ENCODE measurements at places on chromosomes 4 and X. TPM values are rescaled to one million over a fixed set of nuclear protein-coding genes. Genes with fewer than 3 reads are reported as not detected.
A peak's percentile ranks its signal among the peaks of the same experiment; 100 is the strongest.

DNA sequence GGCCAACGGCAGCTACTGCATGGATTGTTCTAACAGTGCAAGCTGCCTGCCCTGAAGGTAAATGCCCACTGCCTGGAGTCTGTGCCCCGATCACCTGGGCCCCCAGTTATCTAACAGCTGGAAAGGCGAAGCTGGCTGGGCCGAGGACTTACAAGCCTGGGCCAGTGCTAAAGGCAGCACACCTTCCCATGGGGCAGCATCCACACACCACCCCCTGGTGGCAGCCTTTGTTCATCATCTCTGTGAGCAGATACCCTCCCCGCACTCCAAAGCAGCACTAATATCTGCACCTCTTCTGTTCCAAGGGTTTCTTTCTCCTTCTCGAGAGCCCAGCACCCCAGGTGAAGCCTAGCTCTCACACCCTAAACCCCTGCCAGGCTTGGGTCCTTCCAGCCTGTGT lies 7.6 kb downstream of the SLC2A9 start:
- DNase-seq = no peak
- no peak overlapping the region for H3K4me3 ChIP-seq
- H3K27me3 ChIP-seq = no peaks in the 10 kb centered on the region
- no peaks in the 10 kb centered on the region for H3K4me1 ChIP-seq

Gene RASGEF1B
- 62.0 TPM for total RNA-seq

Gene VEGFC
- total RNA-seq = 11.2 TPM

Gene CSN1S1
- not detected for total RNA-seq

DNA sequence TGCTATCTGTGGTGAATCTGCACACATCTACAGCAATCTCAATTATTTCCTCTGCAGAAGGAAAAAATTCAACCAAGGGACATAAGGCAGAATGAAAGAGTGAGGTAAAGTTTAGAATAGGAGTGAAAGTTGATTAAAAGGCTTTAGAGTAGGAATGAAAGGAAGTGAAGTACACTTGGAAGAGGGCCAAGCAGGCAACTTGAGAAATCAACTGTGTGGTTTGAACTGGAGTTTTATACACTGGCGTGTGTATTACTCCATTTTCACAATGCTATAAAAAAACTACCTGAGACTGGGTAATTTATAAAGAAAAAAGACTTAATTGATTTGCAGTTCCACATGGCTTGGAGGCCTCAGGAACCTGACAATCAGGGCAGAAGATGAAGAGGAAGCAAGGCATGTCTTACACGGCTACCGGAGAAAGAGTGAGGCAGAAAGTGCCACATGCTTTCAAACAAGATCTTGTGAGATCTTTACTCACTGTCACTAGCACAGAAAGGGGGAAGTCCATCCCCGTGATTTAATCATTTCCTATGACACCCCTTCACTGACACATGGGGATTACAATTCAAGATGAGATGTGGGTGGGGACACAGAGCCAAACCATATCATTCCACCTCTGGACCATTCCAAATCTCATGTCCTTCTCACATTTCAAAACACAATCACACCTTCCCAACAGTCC lies 234.8 kb downstream of the IL15 start:
- H3K4me1 ChIP-seq = no peaks in the 10 kb centered on the region
- no peak for DNase-seq

- H3K4me3 ChIP-seq = no peak overlapping the region
- no peak overlapping the region for H3K27ac ChIP-seq
- H3K36me3 ChIP-seq = no peaks in the 10 kb centered on the region
- DNase-seq = peak; percentile 89
- H3K4me1 ChIP-seq = peaks cover 3% of the 10 kb centered on the region
Observed at GRCh38 chr4:126023896-126024295, 709.1 kb downstream of the FAT4 start.

GRCh38 chr4:42600578-42600977 lies 56.3 kb downstream of the ATP8A1 start:
- H3K36me3 ChIP-seq = peaks cover 2% of the 10 kb centered on the region
- DNase-seq = no peak
- H3K4me3 ChIP-seq = no peak overlapping the region
- H3K27me3 ChIP-seq = no peaks in the 10 kb centered on the region
- no peaks in the 10 kb centered on the region for H3K4me1 ChIP-seq
- no peak overlapping the region for H3K27ac ChIP-seq

Gene LAS1L
- 15.5 TPM for total RNA-seq

- peaks cover 3% of the 10 kb centered on the region for H3K27me3 ChIP-seq
- H3K36me3 ChIP-seq = no peaks in the 10 kb centered on the region
- no peak overlapping the region for H3K27ac ChIP-seq
- H3K4me1 ChIP-seq = no peaks in the 10 kb centered on the region
- H3K4me3 ChIP-seq = no peak overlapping the region
- no peak for DNase-seq
Observed at GRCh38 chrX:31546126-31546525, 474.3 kb upstream of the FTHL17 start.

Gene MFAP3L
- 5.3 TPM for total RNA-seq

- no peak for DNase-seq
- H3K4me3 ChIP-seq = no peak overlapping the region
- no peaks in the 10 kb centered on the region for H3K4me1 ChIP-seq
Observed at GRCh38 chrX:39595977-39596376, 501.8 kb downstream of the BCOR start.

Gene TMEM271
- not detected for total RNA-seq

Gene ARHGAP6
- total RNA-seq = 18.2 TPM

Gene CXCL1
- 49.4 TPM for total RNA-seq

Gene OSTC
- 87.5 TPM for total RNA-seq

DNA sequence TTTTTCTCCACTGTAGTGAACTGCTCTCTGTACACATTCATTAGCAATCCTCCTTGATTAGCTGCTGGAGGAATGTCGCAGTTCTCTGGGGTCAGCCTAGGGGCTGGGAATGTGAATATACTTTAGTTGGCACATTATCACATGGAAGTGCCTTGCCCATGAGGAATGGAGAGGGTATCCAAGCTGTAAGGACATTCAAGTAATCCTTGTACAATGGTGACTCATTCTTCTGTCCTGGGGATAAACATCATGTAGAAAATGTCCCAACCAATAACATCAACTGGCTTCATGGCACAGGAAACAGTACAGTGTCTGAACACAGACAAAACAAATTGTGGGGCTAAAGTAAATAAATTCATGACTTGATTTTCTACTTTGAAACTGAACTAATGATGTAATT lies 147.1 kb downstream of the GLRA2 start:
- no peak overlapping the region for H3K4me3 ChIP-seq
- H3K27ac ChIP-seq = no peak overlapping the region
- H3K4me1 ChIP-seq = no peaks in the 10 kb centered on the region

Gene KIF4A
- 2.4 TPM for total RNA-seq

- peaks cover 2% of the 10 kb centered on the region for H3K27me3 ChIP-seq
- H3K27ac ChIP-seq = no peak overlapping the region
- H3K4me3 ChIP-seq = no peak overlapping the region
- H3K36me3 ChIP-seq = no peaks in the 10 kb centered on the region
- peak; percentile 18 for DNase-seq
- H3K4me1 ChIP-seq = no peaks in the 10 kb centered on the region
Observed at GRCh38 chrX:29662101-29662500, 553.3 kb upstream of the MAGEB2 start.

DNA sequence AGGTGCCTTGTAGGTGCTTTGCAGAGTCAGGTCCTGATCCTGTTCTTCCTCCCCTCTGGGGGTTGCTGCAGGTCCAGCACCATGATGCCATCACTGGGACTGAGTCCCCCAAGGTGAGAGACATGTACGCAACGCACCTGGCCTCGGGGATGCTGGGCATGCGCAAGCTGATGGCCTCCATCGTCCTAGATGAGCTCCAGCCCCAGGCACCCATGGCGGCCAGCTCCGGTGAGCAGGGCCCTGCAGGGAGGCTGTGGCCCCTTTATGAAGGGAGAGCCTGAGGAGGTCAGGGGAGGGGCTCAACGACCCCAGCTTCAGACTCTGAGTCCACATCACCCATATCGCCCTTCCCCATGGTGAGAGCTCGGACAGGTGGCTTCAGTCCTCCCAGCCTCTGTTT lies 23.1 kb downstream of the MAN2B2 start:
- no peak for DNase-seq
- no peak overlapping the region for H3K4me3 ChIP-seq
- no peak overlapping the region for H3K27ac ChIP-seq
- peaks cover 14% of the 10 kb centered on the region for H3K36me3 ChIP-seq
- H3K4me1 ChIP-seq = no peaks in the 10 kb centered on the region

GRCh38 chr4:100738196-100739165 lies 220.7 kb upstream of the EMCN start:
- H3K4me1 ChIP-seq = no peaks in the 10 kb centered on the region
- no peak overlapping the region for H3K4me3 ChIP-seq
- no peaks in the 10 kb centered on the region for H3K27me3 ChIP-seq
- H3K27ac ChIP-seq = no peak overlapping the region
- no peak for DNase-seq
- H3K36me3 ChIP-seq = no peaks in the 10 kb centered on the region

Gene RAB41
- total RNA-seq = not detected

GRCh38 chr4:64781737-64782326 lies 372.6 kb upstream of the TECRL start:
- H3K4me3 ChIP-seq = no peak overlapping the region
- H3K36me3 ChIP-seq = no peaks in the 10 kb centered on the region
- no peaks in the 10 kb centered on the region for H3K27me3 ChIP-seq

DNA sequence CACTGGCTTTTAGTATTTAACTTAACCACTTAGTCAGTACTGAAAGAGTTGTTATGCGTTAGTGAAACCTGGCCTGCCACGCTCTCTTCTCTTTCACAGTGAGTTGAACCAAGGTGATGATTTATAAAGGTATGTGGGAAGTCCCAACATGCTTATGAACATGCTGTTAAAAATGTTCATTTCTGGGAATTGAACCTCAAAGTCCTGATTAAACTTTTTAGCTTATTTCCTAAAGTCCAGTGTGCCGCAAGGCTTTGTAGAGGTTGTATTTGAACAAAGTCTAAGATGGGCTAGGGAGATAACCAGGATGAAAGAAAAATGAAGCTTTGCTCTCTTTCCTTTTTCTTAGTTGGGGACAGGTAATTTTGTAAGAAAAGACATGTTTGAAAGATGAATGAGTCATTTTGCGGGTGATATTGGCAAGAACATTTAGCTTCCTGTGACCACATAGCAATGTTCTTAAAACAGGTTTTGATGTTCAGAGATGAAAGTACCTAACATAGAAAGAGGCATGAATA lies 270.3 kb downstream of the DTHD1 start:
- no peak overlapping the region for H3K27ac ChIP-seq
- H3K4me3 ChIP-seq = no peak overlapping the region
- DNase-seq = no peak
- H3K27me3 ChIP-seq = no peaks in the 10 kb centered on the region

DNA sequence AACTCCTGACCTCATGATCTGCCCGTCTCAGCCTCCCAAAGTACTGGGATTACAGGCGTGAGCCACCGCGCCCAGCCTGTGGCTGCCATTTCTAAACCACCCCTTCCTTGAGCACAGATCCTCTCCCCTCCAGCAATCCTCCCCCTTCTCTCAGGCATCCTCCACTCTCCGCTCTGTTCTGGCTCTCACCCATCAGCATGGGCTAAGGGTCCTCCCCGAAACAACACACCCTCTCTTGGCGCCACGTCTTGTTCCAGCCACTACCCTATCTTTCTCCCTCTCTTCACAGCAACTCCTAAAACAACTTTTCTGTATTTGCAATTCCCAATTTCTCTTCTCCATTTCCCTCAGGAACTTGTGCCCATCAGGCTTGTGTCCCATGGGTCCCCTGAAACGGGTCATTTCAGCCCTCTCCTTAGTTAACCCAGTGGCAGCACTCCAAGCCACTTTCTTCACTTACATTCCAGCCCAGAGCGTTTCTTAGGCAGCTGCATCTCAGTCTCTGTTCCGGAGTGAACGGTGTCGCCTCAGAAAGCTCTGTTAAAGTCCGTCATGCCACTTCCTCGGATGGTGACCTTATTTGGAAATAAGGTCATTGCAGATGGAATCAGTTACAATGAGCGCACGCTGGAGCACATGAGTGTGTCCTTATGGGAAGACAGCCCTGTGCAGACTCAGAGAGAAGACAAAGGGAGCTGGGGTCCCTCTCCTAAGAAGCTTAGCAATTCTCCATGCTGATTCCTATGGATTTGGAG lies 28.3 kb upstream of the CLDN24 start:
- no peak for DNase-seq
- no peaks in the 10 kb centered on the region for H3K36me3 ChIP-seq
- H3K27me3 ChIP-seq = no peaks in the 10 kb centered on the region

DNA sequence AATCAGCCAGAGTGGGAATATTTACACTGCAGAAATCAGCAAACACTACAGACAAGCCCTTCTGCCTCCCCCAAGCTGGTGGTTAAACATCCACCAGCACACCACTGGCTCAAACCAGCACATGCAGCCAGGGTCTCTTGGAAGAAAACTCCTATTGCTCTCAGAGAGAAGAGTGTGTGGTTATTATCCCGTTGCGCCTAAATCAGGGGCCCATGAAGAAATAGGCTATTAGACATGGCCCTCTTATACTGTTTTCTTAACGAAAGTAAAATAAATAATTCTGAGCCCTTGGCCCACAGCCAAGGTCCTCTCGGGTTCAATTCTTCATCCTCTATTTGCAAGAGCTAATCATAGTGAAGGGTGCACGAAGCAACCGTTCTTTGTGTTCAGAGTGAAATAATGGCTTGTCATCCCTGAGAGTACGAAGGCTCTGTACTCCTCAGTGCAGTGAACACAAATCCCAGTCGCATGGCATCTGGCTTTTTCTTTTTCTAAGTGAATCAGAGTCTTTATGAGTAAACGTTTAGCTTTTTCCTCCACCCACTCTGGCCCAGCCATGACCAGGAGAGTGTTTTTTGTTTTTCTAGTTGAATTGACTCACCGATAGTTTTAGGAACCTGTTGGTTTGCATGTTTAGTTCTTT lies 33.4 kb upstream of the RBM47 start:
- H3K36me3 ChIP-seq = no peaks in the 10 kb centered on the region
- no peaks in the 10 kb centered on the region for H3K27me3 ChIP-seq
- DNase-seq = peak; percentile 59
- no peak overlapping the region for H3K27ac ChIP-seq

DNA sequence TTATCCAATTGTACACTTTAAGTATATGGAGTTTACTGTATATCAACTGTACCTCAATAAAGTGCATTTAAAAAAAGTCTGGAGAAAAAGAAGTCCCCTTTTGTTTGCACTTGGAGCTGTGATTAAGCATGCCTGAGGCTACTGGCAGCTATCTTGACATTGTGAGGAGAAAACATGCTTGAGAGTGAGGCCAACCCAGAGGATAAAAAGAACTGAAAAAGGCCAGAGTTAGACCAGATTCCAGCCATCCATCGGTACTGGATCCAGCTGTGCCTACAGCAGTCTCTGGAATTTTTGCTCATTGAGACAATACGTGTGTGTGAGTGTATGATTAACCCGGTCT lies 57.4 kb downstream of the LGI2 start:
- no peaks in the 10 kb centered on the region for H3K27me3 ChIP-seq
- H3K4me3 ChIP-seq = no peak overlapping the region
- H3K4me1 ChIP-seq = no peaks in the 10 kb centered on the region
- H3K27ac ChIP-seq = no peak overlapping the region
- no peaks in the 10 kb centered on the region for H3K36me3 ChIP-seq
- DNase-seq = no peak

DNA sequence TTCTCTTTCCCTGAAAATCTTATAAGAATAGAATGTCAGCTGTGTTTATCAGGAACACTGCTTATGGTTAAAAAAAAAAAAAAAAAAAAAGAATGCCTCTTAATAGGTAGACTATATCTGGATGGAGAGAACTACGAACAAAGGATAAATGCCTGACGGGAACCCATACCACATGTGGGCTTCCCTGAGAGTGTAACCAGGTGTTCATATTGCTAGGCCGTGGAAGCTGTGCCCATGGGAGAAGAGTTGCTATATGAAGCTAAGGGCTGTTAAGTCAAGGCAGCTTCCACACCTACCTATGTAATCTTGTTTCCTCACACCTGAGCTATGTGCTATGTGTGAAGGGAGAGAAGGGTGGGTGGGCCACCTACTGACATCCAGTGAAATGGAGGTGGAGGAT lies 27.3 kb downstream of the TMEM184C start:
- DNase-seq = no peak
- H3K27ac ChIP-seq = no peak overlapping the region
- H3K36me3 ChIP-seq = peaks cover 14% of the 10 kb centered on the region
- no peaks in the 10 kb centered on the region for H3K4me1 ChIP-seq
- no peaks in the 10 kb centered on the region for H3K27me3 ChIP-seq
- H3K4me3 ChIP-seq = no peak overlapping the region

All from lung (tissue), 17 donors.